ENCODE measurements at places on chromosomes 13 and 19.

GRCh38 chr19:33196446-33197193 is 2.5 kb downstream of the LRP3 start:
- DNase-seq, result no peak

DNA sequence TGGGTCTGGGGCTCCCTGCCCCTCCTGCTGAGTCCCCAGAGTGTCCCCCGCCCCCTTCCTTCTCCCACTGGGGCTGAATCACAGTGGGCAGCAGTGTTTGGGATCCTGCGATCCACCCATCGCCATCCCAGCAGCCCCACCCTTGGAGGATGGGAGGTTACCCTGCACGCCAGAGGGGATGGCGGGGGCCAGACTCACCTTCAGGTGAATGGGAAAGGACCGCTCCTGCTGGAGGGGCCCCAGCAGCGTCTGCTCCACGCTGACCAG is 569 bp downstream of the DLEU7 start:
- no peak for DNase-seq

- no peak for DNase-seq
Measured at GRCh38 chr19:32387701-32388392, 17.7 kb upstream of the DPY19L3 start.

GRCh38 chr13:112417079-112417478 is 40.9 kb downstream of the SPACA7 start:
- no peak for DNase-seq

DNA sequence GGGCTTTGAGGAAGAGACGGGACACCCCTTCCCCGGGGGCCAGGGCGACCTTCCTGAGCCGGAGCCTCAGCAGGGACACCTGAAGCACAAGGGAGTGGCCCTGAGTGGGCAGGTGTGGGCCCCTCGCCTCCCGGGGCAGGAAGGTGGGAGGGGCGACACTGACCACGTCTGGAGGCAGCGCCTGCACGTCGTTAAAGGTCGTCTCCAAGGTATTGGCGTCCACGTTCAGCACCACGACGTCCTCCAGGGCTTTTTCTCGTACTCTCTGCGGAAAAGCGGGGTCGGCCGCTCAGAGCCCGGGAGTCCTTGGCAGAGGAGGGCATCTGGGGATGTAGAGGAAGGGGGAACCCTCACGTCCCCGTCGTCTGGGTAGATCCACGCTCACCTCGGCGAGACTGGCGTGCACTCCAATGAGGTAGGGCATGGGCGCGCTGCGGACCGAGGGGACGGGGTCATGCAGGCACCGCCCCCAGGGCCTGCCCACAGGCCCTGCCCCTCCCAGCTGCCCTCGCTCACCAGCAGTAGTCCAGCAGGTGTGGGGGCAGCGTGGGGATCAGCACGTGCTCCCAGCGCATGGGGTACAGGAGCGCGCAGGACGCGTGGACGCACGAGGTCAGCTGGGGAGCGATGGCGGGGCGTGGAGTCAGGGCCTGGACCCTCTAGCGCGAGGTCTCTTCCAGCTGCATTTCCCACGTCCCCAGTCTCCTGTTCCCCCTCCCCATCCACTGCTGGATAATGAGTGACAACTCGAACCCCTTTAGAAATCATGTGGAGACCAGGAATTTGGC is 6.1 kb downstream of the DENND1C start:
- DNase-seq, result no peak

DNA sequence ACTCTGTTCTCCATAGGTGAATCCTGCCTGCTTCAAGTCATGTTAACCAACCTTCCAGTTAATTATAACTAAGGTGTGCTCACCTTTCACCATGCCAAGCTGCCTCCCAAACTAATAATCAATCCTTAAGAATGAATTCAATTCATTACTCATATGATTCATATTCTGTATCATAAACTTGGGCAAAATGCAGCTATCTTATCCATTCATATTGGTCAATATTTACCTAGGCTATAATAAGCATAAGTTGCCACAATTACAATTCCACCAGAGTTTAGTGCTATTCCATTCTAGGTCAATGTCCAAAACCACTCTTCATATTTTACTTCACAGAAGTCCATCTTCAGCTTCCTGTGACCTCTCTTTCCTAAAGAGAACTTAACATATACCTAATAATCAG is 13.4 kb downstream of the ELF1 start:
- DNase-seq, result no peak

- DNase-seq, result no peak
Measured at GRCh38 chr13:66424422-66424821, 805.7 kb downstream of the PCDH9 start.

DNA sequence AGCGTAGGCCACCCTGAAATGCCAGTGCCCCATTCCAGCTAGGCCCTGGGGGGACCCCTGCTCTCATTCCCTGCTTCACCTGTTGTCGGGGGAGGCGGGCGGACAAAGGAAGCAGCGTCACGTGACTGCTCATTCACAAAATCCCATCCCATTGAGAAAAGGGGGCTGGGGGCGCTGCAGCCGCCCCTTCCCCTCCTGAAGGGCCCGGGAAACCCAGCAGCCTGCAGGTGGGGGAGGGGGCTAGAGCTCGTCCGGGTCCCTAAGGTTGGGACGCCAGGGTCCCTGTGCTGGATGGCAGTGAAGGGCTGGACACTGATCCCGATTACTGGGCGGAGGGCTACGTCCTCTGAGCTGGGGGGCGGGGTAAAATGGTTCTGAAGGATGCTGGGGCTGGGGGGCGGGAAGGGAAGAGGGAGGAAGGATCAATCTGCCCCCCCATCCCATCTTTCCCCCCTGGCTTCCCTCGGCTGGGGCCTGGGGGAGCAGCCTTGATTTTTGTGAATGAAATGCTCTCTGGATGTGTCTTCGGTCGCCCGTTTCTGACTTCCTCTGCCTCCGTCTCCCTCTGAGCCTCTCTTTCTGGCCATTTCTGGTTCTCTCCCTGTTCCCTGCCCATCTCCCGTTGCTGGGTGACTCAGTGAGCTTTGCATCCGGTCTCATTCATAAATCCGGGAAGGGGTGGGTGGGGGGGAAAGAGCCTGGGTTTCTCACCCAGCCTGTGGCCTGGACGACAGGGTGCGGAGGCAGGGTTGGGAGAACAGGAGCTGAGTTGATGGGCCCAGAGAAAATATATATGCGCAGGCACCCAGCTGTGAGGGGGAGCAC is 816 bp downstream of the SPRED3 start:
- DNase-seq, result peak; percentile 38

- DNase-seq, result no peak
Measured at GRCh38 chr19:29372091-29372415, 153.7 kb upstream of the VSTM2B start.

DNA sequence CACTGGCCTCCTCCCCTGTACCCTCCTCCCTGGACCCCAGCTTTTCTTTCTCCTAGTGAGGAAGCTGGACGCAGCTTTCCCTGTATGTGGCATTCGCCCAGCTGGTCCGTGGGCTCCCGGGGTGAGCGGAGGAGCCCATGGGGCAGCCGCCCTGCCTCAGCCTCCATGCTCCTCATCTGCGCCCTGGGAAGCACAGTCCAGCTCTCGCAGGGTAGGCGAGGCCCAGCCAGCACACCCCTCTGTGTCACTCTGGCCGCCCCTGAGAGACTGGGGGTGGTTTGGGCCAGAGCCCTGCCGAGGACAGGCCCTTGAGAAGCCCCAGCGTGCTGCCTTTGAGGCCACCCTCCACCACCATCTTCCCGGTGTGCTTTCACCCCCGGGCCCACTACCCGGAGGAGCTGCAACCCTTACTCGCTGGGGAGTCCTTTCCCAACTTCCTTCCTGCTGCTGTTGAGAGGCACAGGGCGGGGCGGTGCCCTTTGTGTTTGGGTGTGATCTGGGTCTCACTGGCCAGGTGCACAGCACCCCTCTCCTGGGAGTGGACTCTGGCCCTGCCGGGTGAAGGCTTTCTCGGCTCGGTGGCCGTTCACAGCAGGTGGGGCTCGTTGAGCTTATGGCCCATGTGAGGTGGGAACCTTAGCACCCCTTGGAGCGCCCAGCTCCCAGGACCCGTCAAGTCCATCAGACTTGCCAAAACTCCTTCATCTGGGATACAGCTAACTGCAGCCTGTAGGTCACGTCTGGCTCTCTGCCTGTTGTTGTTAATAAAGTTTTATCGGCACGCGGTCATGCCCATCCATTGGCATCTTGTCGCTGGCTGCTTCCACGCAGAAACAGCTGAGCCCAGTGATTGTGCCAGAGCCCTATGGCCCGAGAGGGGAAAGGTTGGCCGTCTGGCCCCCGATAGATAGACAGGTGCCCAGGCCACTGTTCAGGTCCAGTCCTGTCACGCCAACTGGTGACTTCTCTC is 3.2 kb downstream of the NCLN start:
- no peak for DNase-seq

DNA sequence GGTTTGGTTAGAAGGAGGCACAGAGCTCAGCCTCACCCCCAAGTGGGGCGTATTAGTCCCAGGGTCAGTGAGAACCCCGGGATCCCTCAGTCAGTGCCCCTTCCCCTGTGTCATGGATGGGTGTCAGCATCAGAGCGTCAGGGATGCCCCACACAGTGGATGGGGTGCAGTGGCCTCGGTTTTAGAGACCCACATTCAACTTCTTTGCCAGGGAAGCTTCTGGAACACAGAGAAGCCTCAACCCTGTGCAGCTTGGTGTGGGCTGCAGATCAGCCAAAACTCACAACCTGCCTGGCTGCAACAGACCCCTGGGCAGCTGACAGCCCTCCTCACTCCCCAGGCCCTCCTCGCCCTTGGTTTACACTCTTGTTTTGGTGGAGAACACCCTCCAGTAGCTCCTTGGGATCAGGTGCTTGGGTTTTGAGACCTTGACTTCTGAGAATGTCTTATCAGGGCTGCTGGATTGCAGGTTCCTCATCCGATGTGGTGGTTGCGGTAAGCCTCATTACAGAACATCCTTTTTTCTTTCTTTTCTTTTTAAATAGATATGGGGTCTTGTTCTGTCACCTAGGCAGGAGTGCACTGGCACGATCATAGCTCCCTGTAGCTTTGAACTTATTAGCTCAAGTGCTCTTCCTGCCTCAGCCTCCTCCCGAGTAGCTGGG is 11.0 kb downstream of the ZNF333 start:
- no peak for DNase-seq

DNA sequence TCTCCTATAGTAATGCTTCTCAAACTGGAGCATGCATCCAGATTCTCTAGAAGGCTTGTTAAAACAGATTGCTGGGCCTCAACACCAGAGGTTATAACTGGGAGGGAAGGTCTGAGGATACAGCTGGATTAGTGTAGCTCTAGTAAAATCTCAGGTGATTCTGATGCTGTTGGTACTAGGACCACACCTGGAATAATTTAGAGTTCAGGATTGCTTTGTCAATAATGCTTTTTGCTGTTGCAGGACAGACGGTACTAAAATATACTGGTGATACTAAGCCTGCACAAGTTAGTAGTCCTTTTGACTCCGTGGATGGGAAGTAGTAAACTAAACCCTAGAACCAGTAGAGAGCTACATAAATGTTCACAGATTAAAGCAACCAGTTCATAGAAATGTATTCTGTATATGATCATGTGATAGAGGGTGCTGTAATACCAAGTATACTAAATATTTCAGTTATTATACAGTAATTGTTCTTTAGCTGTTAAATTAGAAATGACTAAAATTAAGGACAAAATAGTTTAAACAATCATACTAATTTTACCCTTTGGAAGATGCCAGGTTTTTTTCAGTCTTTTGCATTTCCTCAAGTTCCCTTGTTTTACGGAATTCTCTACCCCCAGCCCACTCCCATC is 258.2 kb upstream of the STARD13 start:
- DNase-seq, result peak; percentile 14

DNA sequence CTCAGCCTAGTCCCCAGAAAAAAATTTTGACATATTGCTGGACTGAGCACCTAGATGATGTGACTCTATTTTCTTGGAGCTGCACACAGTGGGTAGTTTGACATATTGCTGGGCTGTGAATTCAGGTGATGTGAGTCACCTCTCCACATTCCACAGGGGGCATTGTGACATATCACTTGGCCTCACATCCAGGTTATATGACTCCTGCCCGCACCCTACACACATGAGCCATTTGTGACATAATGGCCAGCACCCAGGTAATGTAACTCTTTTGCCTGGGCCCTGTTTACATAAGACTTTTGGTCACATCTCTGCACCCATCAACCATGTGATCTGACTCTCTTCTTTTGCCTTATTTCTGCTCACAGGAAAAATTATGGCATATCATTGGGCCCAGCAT is 55.1 kb upstream of the ZNF43 start:
- DNase-seq, result no peak

DNA sequence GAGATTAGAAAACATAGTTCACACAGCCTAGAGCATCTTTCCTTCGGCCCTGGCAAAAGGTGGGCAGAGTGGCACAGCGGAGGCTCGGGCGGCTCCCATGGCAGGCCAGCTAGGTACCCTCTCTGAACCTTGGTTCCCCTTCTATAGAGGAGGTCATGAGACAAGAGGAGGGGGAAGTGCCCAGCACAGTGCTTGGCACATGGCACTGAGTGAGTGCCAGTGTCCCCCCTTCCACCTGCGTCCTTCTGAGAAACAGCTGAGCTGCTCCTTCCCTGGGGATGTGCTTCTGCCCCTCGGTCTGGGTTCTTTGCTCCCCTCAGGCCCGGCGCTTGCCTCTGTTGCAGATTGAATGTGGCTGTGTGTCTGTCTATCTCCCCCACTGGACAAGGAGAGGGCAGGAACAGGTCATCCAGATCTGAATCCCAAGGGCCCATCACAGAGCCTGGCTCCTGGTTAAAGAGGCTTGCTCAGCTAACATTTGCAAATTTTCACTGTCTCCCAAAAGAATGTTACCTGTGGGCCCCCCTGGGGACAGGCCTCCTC is 165.6 kb downstream of the USP12 start:
- no peak for DNase-seq

GRCh38 chr13:99119656-99120055 is 81.0 kb upstream of the UBAC2 start:
- no peak for DNase-seq

DNA sequence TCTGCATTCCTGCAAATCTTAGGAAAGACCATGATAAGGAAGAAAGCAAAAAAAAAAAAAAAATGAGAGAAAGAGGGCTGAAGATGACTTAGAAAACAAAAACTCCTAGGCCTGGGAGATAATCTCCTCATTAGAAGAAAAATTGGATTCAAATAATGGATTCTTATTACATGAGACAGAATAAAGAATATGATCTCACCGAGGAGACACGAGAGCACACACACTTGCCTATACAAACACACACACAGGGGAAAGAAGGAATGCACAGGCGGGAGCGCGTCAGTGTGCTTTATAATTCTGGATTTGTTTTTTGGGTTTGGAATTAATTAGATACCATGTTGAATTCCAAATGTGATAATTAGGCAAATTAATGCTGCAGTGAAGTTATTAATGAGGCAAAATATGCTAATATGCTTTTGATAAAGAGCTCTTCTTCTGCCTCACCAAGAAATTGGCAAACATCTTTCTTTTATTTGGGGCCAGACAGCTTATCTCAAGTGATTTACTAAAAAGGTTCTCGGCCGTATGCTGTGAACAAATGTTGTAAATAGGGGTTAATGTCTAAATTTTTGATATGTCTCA is 36.1 kb upstream of the PCDH8 start:
- DNase-seq, result no peak

- no peak for DNase-seq
Measured at GRCh38 chr19:7540761-7541474, 5.4 kb downstream of the PNPLA6 start.
